AG08396 (cell line): ENCODE measurements at places on chromosomes 16 and 17.

DNA sequence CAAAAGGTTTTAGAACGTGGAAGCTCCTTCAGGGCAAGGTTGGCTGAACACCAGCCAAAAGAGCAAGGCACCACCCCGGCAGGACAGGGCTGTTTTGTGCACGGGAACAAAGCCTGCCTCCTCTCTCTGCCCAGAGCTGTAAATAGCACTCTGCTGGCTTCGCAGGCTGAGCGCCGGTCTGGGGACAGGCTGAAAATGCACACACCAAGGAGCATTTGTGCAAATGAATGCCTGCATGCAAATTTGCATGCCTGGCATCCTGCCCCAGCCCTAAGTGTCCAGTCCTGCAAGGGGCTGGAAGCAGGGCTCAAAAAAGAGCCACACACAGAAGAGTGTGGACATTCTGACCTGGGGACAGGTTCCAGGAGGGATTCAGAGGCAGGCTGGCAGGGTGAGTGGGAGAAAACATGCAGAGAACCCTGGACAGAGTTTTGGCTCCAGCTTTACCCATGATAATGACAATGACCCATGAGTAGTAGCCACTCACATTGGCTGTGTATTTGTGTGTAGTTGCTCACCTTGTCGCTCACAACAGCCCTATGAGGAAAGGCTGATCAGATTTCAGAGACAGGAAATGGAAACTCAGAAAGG is 11.7 kb downstream of the ABAT start:
- DNase-seq: no peak

GRCh38 chr17:13096291-13096690 is 78.5 kb upstream of the ELAC2 start:
- no peak for DNase-seq

DNA sequence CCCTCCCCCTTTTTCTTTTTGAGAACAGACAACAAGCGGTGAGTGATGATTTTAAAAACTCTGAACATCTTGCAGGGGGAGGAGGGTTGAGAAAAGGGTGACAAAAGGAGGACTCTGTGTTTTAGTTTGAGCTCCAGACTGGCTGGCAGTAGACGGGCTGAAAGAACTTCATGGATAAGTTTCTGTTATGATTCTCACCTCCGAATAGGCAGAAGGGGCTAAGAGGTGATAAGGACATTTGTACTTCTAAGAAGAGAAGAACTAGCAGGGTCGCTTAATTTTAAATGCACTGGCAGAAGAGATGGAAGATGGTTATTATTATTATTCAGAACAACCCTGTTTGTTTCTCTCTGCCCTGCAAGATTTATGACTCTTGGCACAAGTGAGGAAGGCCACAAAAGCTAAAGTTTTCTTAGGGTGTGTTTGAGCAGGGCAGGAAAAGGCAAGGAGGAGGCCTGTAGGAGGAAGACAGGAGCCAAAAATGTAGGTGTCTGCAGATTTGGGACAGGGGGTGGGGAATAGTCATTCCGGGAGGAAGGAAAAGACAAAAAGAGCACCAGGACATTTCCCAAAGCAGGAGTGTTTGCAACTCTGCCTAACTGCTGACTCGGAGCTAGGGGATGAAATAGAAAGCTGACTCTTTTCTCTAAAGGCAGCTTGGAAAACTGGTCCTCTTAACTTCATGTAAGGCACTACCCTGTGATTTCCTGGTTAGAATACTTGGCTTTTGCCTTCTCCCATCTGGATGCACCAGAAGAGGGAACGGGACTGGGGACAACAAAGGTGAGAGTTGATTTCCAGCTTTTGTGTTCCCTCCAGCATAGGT is 11.9 kb upstream of the HOXB2 start:
- no peak for DNase-seq

GRCh38 chr16:20874088-20874581 is 26.0 kb downstream of the DCUN1D3 start:
- no peak for DNase-seq

- DNase-seq: no peak
Observed at GRCh38 chr16:69754143-69754468, 620 bp downstream of the NOB1 start.

- no peak for DNase-seq
Observed at GRCh38 chr17:61793565-61793964, 69.8 kb downstream of the BRIP1 start.

DNA sequence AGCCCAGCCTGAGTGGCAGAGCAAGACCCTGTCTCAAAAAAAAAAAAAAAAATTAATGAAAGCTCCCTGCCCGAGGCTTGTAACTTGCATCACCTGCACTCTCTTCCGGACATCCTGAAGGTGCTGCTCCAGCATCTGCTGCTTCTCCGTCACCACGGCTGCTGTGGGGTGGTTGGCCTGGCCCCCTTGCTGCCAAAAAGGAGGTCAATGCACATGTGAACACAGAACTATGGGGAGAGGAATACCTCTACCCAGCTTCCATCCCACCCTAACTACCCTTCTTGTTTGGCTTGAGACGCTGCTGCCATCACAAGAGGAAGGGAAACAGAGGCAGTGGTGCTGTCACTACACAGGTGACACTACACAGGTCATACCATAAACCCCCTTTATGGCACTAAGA is 49.0 kb downstream of the STAT3 start:
- no peak for DNase-seq

- peak; percentile 52 for DNase-seq
Observed at GRCh38 chr17:35312790-35313711, 60.4 kb downstream of the SLFN11 start.

DNA sequence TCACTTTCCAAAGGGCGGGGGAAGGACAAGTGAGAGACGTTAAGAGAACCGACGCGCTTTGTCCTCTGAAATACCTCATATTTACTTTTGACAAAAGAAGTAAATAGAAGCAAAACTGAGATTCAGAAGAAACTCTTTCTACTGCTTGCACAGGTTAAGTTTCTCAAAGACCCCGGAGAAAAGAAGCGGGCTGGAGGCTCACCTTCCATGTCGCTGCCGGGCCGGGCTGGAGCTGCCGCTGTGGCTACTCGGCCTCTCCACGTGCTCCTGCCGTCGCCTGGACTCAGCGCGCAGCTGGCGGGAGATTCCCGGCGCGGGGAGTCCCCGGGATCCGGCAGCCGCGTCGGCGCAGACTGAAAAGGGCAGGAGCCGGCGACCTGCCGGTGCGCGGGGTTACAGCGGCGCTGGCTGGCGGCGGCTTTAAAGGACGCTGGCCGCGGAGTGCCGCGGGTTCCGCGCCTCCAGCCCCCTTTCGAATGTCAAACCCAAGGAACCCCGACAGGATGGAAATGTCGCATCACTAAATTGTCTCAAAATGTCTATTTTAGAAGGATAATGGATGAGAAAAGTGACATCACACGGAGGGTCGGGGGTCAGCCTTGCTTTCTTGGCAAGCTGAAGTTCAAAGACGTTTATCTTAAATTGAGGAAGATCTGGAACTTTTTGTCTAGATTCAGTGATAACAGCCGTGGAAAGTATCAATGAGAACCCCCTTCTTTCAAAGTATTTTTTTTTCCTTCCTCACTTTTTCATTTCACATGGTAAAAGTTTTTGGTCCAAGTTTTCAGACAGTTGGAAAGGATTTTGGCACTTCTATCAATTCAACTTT is at the start of gene IKZF3:
Gene IKZF3, minus strand, starts transcription at position 395 of the 829 bp plus-strand sequence. Its CDS starts 186 bp downstream, at position 209.
- no peak for DNase-seq

DNA sequence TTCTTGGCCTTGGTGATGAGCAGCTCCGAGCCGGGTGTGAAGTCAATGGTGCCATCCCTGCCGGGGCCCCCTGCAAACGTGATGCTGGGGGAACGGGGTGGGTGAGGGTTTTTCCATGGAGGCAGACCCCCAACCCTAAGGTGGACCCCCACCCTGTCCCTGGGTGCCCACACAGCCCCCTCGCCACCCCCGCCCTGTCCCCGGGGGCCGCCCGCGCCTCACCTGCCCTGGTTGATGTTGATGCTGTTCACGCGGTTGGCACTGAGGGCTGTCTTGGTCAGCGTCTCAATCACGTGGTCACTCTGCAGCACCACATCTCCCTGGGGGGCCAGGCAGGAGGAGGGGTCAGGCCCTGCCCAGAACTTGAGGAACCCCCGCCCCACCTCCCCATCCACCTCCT is 11.2 kb upstream of the CRK start:
- no peak for DNase-seq

GRCh38 chr17:57561072-57561861 is 183.8 kb downstream of the CCDC182 start:
- DNase-seq: no peak

DNA sequence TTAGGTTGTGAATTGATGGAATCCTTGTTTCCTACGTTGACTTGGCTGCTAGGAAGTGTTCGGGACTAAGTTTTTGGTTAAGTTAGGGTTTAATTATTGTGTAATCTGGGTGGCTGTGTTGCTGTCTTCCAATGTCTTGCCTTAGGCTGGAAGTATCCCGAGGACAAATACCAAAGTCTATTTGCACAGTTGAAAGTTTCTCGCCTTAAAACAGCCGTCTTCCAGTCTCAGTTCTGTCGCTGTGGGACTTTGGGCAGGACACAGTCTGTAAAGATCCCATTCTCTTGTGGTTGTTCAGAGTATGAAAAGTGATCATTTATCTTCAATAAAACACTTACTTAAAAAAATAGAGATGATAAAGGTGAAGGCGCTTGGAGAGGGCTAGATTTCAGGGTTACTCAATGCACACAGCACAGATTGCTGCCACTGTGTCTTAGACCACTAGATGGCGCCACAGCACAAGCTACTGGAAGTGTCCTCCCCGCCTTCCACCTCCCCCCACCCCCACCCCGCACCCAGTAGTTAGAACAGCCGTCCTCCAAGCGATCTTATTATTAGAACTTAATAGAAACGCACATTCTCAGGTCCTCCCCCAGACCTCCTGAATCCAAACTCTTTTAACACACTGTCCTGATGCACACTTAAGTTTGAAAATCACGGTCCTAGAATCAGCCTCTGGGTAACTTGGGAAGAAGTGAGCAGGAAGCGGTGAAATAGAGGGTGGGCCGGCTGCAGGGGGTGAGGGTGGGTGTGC is 45.8 kb downstream of the AKAP1 start:
- DNase-seq: peak; percentile 95

GRCh38 chr17:50037321-50038107 is 18.4 kb upstream of the ITGA3 start:
- DNase-seq: peak; percentile 86

DNA sequence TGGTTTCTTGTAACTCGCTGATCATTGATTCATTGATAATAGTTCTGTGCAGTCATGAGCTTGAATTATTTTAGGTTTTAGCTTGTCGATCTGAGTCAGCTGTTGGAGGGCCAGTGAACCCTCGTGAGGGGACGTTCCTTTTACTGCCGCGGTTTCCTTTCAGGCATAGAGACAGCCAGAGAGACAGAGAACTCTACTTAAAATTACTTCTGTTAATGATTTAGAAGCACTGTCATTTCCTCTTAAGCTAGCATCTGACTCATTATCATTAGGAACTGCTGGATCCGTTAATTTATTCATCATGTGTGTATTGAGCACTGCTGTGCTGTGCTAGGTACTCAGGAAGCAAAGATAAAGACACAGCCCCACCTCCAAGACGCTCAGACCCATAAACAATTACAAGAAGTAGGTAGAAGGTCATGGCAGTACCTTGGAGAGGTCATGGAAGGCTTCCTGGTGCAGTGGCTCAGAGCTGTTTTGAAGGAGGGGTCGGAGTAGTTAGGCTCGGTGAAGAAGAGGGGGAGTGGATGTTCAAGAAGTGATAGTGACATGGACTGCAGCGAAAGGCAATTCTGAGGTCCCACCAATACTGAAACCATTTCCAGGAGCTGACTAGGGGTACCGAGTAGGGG is 3.3 kb downstream of the PGS1 start:
- DNase-seq: no peak

- DNase-seq: no peak
Observed at GRCh38 chr17:33978889-33979288, 276.2 kb upstream of the CCL2 start.

DNA sequence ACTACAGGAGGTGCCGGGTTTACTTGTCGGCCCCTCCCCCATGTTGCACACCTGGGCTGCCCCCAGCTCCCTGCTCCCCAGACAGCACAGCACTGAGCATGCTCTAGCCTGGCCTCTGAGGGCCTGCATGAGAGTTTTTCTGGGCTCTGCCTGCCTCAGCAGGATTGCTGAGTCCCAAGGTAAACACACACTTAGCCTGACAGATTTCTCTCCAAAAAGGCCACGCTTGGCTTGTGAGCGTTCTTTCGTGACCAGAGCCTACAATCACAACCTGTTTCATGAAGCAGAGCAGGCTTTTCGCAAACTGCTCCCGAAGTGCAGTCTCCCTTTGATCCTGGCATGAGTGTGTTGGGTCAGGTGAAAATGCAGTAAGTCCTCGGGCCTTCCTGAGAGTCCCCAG is 9.8 kb upstream of the CD300E start:
- no peak for DNase-seq

DNA sequence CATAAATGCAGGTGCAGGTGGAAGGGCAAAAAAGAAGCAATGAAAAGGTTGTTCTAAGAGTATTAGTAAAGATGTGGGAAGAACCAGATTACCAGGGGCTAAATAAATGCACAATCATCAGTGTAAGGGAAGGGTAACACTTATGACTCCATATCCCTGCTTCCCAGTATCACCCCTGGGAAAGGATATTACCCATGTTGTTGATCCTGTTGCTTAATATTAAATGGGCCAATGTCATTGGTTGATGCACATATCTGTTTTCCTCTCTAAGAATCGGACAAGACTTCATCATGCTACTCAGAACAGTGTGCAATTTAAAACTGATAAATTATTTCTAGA is 34.7 kb upstream of the ABCA6 start:
- no peak for DNase-seq

- DNase-seq: peak; percentile 59
Observed at GRCh38 chr17:45282683-45283644, 21.1 kb upstream of the SPATA32 start.

DNA sequence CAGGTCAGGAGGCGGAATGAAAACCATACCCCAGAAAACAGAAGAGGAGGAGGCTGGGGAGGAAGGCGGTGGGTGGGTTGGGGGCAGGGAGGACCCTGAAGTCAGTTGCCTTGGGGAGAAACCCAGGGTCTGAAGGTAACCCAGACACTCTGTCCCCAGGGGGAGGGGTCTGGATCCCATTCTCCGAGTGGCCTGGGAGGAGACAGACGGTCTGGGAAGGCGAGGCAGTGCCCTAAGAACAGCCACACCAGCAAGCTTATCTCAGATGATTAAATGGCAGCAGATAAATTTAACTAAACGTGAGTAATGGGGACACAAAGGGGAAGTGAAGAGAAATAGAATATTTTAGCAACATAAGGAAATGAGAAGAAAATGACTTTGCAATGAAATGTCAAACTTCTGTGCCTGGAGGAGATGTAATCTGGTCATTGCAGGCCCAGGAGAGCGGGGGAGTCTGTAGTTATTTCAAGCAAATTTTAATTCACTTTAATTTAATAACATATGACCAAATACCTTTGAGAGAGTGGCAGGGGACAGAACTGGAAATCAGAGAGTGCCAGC is 21.4 kb upstream of the ZFP90 start:
- DNase-seq: no peak

DNA sequence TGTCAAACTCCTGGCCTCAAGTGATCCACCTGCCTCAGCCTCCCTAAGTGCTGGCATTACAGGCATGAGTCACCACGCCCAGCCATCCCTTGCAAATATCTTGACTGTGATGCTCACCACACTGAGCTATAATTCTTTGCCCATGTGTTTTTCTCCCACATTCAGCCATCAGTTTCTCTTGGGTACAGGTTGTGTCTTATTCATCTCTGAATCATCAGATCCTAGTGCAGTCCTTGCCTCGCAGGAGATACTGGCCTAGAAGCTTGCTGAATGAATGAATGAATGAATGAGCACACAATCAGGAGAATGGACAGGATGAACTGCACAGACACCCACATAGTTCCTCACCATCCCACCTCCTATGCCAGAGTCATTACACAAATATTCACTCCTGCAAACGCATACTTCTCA is 24.4 kb upstream of the ETV4 start:
- DNase-seq: peak; percentile 50

- DNase-seq: no peak
Observed at GRCh38 chr17:81160747-81161453, 4.4 kb upstream of the PVALEF start.

- DNase-seq: no peak
Observed at GRCh38 chr17:69147460-69147859, 5.8 kb upstream of the ABCA6 start.
